Small intestine (tissue), 16 donors: ENCODE measurements at places on chromosomes 3 and 15.

GRCh38 chr3:168859574-168859973 lies 763.9 kb upstream of the GOLIM4 start:
- no peak for DNase-seq

DNA sequence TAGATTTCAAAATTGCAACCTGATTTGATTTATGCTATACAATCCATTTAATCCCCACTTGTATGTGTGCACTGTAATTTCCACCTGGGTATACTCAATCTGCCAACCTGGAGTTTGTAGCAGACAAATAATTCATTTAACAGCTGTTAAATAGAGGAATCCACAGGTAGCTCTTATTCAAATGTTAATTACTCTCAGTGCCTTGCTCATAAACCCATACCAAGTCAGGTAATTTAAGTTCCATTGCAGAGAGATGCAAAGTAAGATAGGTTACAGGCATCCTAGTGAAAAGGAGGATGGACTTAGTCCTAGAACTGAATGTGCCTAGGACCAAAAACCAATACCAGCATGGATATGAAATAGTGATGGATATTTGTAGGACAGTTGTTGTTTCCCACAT lies 674.2 kb downstream of the TBL1XR1 start:
- no peak for DNase-seq

- no peak for DNase-seq
Measured at GRCh38 chr15:42065468-42065867, 28.9 kb downstream of the PLA2G4D start.

DNA sequence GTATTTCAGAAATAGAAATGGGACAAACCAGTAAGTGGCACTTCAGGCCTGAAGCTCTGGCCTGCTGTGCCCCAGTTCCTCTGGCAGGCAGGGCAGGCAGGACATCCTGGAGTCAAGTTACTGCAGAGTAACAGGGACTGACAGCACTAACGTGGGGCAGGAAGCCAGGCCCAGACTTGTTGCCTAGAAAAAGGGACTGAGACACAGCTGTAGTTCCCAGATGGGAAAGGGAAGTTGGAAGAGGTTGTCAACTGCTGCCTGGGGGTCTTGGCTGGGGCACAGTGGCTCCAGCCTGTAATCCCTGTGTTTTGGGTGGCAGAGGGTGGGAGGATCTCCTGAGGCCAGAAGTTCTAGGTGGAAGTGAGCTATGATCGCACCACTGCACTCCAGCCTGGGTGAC lies 171.9 kb downstream of the FMN1 start:
- no peak for DNase-seq

DNA sequence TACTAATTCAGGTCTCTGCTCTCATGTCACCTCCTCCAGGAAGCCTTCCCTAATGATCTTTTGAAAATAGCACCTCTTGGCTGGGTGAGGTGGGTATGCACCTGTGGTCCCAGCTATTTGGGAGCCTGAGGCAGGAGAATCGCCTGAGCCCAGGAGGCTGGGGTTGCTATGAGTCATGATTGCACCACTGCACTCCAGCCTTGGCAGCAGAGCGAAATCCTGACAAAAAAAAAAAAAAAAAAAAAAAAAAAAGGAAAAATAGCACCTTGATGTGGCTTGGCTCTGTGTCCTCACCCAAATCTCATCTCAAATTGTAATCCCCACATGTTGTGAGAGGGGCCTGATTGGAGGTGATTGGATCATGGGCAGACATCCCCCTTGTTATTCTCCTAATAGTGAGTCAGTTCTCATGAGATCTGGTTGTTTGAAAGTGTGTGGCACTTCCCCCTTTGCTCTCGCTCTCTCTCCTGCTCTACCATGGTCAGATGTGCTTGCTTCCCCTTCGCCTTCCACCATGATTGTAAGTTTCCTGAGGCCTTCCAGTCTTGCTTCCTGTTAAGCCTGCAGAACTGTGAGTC lies 11.2 kb upstream of the RNU6-1 start:
- DNase-seq, result no peak

DNA sequence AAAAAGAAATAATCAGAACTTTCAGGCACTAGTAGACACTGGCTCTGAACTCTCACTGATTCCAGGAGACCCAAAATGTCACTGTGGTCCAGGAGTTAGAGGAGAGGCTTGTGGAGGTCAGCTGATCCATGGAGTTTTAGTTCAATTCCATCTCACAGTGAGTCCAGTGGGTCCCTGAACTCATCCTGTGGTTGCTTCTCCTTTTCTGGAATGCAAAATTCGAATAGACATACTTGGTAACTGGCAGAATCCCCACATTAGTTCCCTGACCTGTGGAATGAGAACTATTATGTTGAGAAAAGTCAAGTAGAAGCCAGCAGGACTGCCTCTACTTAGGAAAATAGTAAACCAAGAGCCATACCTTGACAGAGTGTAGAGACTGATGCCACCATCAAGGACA lies 87.3 kb upstream of the OXTR start:
- DNase-seq, result no peak

GRCh38 chr15:43274136-43274535 lies 7.4 kb upstream of the TGM5 start:
- DNase-seq, result no peak

DNA sequence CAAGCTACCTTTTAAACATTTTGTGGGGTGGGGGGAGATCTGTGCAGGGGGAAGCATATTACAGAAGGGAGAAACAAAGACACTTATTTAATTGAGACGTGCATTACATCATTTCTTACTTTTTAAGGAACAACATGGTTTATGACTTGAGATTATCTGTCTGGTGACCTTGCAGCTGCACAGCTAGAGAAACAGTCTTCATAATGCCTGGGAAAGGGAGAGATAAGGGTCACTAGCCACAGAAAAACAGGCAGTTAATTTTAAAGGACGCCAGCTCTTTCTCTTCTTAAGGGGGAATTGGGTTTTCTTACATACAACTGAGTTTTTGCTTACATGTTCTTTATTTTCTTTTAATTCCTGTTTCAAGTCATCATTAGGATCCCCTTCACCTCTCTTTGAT lies 147.9 kb downstream of the SST start:
- no peak for DNase-seq

- DNase-seq, result no peak
Measured at GRCh38 chr15:24899367-24899766, 55.4 kb upstream of the SNRPN start.

GRCh38 chr3:149449182-149449581 lies 25.3 kb upstream of the TM4SF4 start:
- DNase-seq, result no peak

DNA sequence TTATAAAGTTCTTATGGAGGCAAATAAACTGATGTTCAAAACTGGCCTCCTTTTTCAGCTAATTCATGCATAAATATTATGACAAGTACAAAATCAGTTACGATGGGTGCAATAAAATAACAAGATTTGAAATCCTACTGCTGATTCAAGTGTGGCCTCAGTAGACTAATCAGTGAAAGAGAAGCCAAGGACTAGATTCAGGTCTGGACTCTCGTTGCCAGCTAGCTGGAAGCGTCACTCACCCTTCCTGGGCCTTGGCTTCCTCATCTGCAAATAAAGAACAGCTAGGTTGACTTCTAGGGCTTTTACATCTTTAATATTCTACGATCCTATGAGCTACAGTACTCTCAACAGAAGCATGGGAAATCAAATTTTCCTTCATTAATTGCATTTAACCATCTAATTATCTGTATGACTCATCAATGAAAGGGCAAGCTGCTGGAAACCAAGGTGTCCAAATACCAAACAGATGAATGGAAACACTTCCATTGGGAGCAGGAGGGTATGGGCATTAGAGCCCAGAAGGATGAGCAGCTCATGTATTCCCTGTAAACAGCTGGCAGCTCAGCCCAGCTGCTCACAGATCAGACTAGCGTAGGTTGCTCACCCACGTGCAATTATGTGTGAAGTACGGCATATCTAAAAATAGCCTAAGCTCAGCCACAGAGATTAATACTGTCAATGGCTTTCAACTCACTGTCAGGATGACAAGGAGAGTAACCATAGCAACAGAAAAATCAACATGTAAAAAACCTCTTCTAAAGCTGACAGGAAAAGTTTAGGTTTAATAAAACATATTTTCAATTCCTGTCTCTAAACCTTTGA lies 294.8 kb downstream of the PLCL2 start:
- no peak for DNase-seq

- DNase-seq, result no peak
Measured at GRCh38 chr3:5138214-5138981, 16.3 kb downstream of the ARL8B start.

GRCh38 chr15:77014132-77015081 lies 19.5 kb downstream of the PSTPIP1 start:
- no peak for DNase-seq

- peak; percentile 36 for DNase-seq
Measured at GRCh38 chr15:63763476-63764123, 70.1 kb downstream of the HERC1 start.

DNA sequence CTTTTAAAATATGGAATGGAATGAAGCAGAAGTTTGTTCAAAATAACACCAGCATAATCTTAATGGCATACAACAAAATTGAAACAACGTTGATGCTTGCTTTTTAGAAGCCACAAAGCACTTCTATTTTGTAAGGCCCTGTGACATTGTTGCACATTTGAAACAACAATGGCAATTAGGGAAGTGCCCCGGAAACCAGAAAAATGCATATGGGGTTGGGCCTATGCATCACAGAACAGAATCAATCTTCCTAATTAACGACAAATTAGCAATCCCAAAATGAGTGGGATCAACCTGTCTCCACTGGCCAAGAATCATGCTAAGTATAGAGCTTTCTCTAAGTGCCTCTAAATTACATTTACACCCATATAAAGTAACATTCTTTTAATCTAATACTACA lies 168.9 kb downstream of the MEIS2 start:
- DNase-seq, result no peak

DNA sequence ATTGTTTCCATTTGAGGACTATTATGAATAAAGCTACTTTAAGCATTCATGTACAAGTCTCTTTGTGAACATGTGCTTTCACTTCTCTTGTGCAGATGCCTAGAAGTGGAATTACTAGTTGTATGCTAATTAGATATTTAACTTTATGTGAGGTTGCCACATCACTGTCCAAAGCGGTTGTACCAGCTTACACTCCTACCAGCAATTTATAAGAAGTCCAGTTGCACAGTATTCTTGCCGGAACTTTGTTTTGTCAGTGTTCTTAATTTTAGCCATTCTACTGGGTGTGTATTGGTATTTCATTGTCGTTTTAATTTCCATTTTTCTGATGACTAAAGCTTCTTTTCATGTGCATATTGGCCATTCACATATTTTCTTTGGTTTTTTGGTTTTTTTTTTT lies 29.1 kb downstream of the SEMA3G start:
- DNase-seq, result no peak

- DNase-seq, result peak; percentile 82
Measured at GRCh38 chr3:194687638-194688199, 2.0 kb downstream of the FAM43A start.

DNA sequence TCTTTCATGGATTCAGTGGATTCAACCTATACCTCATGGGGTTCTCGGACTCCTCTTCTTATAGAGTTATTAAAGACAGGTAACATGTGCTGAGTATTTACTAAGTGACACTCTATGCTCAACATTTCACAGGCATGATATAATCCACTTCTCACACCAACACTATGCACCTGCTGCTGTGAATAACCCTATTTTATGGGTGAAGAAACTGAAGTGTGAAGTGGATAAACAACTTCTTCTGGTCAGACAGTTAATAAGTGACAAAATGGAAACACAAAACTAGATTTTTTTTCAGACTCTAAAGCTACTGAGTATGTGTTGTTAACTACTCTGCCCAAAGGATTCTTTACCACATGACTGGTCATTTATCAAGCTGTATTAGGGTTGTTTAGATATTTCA lies 403.5 kb downstream of the DIPK2A start:
- DNase-seq, result peak; percentile 53

GRCh38 chr3:64489361-64490044 lies 198.3 kb downstream of the ADAMTS9 start:
- peak; percentile 78 for DNase-seq

DNA sequence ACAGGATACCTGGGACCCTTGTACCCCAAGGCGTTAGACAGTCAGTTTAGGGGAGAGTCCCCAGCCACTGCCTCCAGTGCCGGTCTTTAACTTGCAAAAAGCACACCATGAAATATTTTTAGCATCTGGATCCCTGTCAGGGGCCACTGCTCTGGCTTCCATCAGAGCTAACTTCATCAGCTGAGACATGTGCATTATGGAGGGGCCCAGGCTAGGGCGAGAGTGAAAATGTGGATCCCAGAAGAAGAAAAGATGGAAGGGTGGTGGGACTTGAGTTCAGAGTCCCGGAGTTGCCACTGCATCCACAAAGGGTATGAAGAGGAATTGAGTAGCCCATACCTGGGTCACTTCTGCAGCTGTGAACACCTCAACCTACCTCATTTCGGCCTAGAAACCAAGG lies 23.5 kb upstream of the SPATA12 start:
- DNase-seq, result no peak

DNA sequence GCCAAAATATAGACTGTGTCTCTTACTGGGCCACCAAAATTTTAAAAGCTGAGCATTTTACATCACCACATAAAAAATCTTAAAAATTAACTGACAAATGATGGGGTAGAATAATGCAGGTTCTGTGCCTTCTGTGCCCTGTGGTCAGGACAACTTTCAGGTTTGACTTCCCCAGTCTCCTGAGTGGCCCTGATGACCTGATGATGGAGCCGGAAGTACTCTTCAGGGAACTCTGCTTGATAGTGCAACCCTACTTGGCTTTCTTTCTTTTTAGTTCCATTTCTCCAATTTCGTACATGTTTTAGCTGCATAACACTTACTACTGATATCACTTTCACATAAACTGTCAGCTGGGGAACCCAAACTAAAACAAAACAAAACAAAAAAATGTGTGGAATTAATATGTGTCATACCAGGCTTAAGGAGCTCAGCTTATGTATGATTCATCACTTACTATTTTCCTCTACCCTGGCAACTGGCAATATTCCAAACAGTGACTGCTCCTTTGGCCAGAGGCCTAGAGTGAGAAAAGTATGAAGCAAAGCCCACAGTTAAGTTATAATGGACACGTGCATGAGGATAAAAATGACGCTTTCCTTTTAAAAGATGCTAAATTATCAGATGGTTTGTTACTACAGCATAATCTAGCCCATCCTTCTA lies 194.3 kb downstream of the BCHE start:
- DNase-seq, result peak; percentile 66

DNA sequence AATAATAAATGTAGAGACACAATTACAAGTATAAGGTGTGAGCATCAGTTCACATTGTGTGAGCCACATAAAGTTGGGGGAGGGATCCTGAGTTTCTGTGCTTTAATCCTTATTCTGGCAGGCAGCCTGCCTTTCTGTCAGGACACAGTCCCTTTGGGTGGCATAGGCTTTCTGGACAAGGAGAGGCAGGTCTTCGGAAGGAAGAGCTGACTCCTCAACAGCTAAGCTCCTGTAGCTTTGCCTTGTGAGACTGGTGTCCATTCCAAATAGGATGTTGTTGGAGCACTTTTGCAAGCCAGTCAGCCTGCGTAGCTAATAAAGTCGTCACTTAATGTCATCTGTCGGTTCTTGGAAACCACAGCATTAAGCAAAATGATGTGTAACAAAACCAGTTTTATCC lies 151.9 kb upstream of the MCTP2 start:
- DNase-seq, result no peak
